ENCODE measurements at places on chromosomes 4 and X. TPM values are rescaled to one million over a fixed set of nuclear protein-coding genes. Genes with fewer than 3 reads are reported as not detected.

Gene MAGEB10
- not detected for total RNA-seq

Gene IL15
- total RNA-seq: not detected

Gene PRRG3
- total RNA-seq: not detected

Gene LNX1
- total RNA-seq: not detected

Gene SPATA4
- total RNA-seq: not detected

Gene ARMCX1
- total RNA-seq: not detected

Gene WDR17
- 3.8 TPM for total RNA-seq

Gene KCNE5
- not detected for total RNA-seq

Gene CLNK
- total RNA-seq: 2.0 TPM

Gene LRCH2
- total RNA-seq: not detected

Gene AREG
- total RNA-seq: not detected

Gene FAT4
- total RNA-seq: not detected

- DNase-seq: no peak
Measured at GRCh38 chr4:163111588-163111987, 55.1 kb downstream of the NAF1 start.

GRCh38 chr4:97235521-97235920 lies 907.8 kb downstream of the STPG2 start:
- no peak for DNase-seq

DNA sequence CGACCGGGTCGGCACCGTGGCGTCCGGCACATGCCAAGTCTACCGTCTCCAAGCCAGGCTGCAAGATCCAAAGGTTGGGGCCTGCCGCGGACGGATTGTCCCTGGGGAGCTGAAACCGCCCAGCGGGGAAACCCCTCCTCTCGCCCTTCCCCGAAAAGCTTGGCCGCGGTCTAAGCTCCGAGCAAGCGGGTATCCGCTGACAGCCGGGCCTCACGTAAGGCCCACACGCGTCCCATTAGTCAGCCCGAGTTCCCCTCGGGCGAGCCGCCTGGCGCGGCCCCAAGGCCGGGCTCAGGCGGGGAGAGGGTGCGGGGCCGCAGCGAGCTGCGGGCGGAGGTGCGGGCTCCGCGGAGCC lies 6.8 kb upstream of the BCOR start:
- DNase-seq: peak; percentile 66

- DNase-seq: no peak
Measured at GRCh38 chr4:73707918-73708577, 32.3 kb upstream of the CXCL8 start.

- no peak for DNase-seq
Measured at GRCh38 chr4:33780952-33781791, 2463.1 kb downstream of the ARAP2 start.

DNA sequence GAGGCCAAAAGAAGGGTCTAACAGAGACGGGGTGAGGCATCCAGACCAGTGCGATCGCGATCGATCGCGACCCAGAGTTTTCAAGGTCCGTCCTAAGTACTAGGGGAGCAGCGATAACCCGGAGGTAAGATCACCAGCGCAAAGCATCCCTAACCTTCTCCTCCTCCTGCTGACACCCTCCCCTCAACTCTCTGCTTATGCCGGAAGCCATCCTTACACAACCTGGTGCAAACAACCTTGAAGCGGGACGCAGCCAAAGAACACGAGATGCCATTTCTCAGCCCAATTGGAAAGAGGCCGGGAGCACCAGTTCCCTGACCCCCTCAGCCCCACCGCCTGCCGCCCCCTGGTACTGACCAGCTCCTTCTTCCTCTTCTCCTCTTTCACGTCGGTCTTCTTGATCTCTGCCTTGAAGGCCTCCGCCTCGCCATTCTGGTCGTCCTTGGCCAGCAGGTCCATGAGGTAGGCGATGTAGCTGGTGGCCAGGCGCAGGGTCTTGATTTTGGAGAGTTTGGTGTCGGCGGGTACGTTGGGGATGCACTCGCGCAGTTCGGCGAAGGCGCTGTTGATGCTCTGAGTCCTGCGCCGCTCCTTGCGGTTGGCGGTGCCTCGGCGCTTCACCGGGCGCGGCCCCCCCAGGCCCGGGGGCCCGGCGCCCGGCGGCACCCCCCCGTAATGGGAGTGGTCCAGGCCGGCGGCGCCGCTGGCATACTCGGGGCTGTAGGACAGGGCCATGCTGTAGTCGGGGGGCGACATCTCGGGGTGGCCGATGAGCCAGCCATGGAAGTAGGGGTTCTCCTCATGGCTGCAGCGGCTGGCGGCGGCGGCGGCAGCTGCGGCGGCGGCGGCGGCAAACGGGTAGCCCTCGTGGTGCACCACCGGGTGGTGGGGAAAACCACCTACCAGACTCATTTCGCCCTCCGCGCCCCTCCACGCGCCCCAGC lies 1.4 kb downstream of the HAND2 start:
- no peak for DNase-seq

GRCh38 chrX:41526271-41526670 lies 79.1 kb downstream of the NYX start:
- DNase-seq: no peak

DNA sequence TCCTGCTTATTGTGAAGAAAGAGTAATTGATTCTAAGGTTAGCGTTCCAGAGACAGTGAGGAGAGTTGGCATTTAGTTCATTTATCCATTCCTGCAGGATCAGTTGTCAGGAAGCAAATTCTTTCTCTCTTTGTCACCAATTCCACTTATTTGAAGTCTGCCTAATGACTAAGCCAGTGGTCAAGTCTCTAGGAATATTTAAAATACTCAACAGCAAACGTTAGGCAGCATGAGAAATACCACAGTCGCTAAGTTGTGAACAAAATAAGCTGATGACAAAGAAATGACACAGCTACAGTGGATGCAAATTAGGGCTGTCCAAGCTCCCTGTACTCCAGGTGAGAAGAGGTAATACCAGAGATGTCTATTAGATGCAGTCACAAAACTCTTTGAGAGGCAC lies 6.6 kb upstream of the MAGEB17 start:
- DNase-seq: no peak

DNA sequence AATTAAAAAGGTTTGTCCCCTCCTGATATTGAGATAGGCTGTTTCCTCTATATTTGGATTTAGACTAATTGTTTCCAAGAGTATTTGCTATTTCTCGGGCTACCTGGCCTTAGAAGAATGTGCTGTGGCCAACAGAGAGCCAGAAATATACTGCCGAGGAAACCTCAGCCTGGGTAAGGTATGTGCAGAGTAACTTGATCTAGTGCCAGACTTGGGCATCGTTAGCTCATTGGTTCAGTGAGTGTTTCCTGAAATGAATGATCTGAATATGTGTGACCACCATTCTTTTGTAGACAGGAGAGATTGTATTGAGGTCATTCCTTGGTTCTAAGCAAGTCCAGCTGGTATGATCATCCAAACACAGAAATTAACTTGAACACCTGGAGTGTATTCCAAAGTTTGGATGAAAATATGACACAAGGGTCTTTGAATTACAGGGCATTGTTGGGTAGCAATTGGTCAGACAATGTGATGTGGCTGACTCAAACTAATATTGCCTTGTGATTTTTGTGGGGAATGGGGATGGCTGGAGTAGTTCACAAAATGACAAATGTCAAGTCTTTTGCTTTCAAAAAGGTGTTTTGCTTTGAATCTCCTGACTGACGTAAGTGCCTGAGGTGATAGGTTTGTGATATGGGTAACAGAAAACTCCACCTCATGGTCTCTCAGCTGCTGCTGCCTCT lies 100.2 kb upstream of the CXCL13 start:
- no peak for DNase-seq

DNA sequence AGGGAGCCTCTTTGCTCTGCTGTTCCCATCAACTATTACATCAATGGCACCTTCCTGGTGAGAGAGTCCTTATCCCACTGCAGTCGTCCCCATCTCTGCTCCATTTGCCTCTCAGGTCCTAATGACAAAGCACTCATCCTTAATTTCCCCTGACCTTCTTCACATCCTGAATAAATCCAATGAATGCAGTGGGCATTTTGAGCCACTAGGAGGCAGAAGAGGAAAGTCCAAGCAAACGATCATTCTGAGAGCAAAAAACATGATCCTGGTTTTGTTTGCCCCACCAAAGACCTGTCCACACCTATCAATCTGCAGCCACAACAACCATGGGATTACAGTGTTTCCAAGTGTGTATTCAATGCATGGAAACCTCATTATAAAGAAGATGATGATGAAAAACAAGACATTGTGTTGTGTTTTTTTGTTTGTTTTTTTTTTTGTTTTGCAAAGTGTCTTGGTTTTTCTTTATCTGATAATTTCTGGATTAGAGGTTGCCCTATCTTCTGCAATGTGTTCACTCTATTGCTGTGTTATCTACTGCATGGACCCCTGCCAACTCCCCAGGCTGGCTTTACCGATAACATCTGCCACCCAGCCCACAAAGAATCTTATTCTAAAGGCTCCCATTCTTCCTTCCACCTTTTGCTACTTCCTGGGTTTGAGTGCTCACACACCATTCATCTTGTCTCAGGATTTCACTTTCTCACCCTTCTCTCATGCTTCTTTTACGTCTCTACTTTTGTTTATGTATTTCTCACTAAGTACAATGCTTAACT lies 207.2 kb downstream of the NLGN4X start:
- peak; percentile 35 for DNase-seq

- DNase-seq: no peak
Measured at GRCh38 chrX:105870445-105870844, 48.1 kb downstream of the NRK start.

GRCh38 chr4:151957153-151957552 lies 196.3 kb upstream of the GATB start:
- DNase-seq: no peak

DNA sequence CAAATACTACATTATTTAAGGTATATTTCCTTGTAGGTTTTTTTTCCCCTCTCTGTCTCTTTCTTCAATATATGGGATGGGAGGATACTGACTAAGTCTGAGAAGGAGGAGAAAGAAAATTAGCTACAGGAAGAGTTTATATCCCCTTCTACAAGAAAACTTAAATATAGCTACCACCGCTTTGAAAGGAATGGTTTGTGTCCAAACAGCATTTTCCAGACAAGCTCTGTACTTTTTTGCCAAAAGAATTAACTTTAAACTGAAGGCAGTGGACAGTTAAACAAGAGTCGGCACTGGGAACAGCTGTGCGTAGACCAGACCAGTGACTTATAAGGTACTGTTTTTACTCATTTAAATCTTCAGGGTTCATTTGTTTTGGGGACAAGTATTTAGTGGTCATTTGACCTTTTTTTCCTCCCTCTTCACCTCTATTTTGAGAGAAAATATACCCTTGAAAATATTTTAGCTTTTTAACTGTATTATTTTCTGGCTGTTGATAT lies 303.7 kb downstream of the ARHGAP24 start:
- DNase-seq: peak; percentile 48

DNA sequence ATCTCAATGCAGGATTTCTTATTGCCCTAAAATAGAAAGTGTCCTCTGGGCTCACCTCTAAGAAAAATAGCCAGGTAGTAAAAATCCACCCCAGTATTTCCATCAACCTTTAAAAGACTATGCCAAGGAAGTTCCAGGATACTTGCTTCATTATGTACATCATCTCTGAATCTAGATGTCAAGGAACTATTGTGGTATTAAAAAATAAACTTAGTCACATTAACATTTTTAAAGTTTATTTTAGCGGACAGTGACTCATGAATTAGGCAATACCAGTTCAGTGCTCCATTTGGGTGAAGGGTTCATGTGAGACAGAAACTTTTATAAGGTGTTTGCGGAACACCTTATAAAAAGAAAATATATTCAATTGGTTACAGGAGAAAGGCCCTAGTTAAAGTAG lies 209.2 kb downstream of the ADAM29 start:
- no peak for DNase-seq

DNA sequence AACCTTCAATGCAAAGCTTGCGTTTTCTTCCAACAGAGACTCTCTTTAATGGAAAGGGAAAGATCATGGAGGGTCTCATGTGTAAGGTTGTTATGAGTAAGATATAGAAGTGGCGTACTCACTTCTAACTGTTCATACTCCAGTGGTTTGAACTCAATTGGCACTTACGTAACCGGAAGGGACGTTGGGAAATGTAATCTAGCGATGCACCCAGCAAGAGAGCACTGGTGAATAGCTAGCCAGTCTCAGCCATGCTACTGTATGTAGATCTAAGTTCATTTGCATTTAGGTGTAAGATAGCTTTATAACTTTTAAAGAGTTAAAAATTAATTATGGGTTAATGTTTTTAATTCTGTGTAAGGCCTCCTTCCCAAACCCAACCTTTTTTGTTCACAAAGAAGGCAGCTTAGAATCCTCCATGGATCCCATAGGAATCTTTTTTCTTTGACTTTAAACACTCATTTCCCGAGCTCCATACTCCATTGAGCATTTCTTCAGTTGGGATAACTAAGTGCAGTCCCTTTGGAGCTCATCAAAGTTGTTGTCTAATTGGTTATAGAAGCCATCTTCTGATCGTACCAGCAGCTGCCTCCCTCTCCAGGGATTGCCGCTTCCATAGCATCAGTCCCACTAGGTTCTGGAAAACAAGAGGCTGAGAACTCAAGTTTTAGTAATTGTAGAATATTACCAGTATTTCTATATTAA lies 191.1 kb downstream of the RAPGEF2 start:
- DNase-seq: no peak

DNA sequence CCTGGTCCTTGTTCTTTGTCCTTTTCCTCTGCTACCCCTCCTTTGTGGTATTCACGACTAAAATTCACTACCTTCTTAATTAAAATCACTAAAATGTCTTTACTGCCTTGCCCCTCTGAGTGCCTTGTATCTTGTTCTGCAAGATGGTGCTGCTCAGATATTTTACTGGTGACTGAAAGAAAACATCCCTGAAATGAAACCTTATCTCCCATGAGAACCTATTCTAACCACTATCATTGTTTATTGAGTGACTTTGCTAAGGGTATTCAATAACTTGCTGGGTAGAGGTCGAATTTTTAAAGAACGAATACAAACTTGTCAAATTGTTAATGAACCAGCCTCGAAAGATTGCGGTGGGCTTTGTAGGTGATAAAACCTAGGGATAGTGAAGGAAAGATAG lies 52.8 kb downstream of the SPRY1 start:
- no peak for DNase-seq

- no peak for DNase-seq
Measured at GRCh38 chrX:23896981-23897380, 10.8 kb downstream of the APOO start.

DNA sequence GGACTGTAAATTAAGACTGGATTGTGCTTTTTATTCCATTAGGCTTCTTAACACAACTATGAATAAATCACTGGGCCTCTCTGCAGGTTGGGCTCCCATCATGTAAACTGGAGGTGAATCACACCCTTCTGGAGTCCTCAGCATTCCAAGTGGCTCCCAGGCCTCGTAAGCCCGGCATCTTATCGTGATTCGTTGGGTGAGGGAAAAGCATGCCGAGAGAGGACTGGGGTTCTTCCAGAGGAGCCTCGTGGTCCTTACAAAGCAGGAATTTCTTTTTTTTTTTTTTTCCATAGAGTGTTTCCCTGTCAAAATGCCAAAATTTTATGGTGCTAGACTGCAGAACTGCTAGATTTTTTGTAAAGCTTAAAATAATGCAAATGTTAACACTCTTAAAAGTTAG lies 20.0 kb downstream of the CLDN22 start:
- DNase-seq: no peak

- no peak for DNase-seq
Measured at GRCh38 chr4:124030147-124030546, 633.6 kb downstream of the SPRY1 start.

DNA sequence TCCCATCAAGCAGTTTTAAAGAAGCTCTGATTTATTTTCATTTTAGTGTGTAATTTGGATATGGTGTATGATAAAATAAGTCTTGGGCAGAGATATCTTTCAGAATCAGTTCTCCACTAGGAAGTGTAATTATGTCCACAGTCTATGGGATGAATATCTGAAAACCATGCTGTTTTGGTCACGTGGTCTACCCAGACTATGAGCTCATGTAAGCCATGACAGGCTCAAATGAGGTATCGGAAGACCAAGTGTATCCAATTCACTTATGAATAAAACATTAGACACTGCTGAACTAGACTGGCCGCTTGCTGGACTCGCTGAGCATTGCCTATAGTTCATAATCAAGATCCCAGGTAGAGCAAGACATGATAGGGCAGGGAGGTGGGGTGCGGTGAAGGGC lies 50.5 kb downstream of the SOD3 start:
- no peak for DNase-seq

All from OCI-LY7 (cell line).